AG09309 (cell line): ENCODE measurements at places on chromosomes 5 and 9.

- DNase-seq = no peak
These were observed 46.1 kb downstream of the MVB12B start for GRCh38 chr9:126372716-126373115.

GRCh38 chr9:29393064-29393463, 1819.8 kb upstream of the C9orf72 start:
- no peak for DNase-seq

DNA sequence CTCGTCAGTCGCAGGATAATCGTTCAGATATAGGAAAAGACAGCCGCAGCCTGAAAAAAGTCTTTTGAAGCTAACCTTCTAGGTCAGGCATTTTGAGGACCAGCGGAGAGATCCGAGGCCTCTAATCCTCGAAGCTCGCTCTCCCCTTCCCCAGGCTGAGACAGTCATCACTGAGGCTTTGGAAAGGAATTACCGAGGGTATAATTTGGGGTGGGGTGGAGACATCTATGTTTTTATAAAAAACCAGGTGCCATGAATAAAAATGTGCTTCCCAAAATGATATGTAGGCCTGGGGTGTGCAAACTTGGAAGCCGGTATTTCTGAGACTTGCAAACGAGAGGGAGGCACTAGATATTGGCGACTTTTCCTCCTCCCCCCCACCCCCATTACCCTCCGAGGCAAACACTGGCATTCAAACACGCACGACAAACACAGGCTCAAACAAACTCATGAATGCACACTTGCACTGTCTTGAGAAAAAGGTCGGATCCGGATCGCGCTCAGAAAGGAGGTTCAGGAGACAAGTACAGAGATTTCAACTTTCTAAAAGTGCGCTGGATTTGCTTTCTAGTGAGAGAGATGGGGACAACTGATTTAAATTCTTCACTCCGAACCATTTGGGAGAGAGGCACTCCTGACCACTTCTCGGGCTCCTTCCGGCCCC, 935 bp upstream of the MSX2 start:
- DNase-seq = no peak

DNA sequence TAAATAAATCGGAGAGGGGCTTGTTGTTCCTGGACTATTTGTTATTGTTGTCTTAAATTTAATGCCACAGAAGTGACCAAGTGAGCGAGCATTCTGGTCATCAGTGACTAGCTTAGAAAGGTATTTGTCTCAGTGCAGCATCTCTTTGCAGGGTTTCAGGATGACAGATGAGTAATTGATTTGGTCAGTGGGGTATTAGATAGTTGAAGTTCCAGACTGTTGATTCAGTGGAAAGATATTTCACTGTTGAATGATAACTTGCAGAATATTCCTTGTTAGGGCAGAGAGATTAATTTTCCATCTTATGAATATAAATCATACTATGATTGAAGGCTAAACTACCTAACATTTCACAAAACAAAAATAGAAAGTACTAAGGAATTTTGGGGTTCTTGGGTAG, 122.4 kb downstream of the TRIO start:
- peak; percentile 54 for DNase-seq

GRCh38 chr5:95892784-95893354, 68.8 kb downstream of the ELL2 start:
- no peak for DNase-seq

DNA sequence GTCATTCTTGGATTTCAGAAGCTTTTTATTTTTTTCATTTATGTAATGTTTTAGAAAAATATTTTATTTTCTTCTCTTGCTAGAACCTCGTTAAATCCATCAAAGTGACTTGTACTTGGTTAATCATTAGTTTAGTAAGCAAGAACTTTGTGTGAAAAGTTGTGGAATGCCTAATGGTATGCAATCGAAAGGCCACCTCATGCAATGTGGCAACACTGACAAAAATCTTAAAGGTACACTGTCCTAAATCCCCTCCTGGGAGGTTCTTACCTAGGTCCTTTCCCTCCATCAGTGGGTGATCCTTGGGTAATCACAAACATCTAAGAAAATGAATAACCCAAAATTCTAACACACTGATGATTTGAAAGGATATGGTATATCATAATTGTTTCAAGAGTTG, 304.2 kb downstream of the DNAH5 start:
- DNase-seq = no peak

- no peak for DNase-seq
These were observed 654.6 kb downstream of the ELAVL2 start for GRCh38 chr9:23171479-23171878.

- DNase-seq = no peak
These were observed 225.1 kb downstream of the PDZD2 start for GRCh38 chr5:31863991-31864411.

- DNase-seq = no peak
These were observed 17.3 kb upstream of the RNU6ATAC start for GRCh38 chr9:134181648-134182034.

DNA sequence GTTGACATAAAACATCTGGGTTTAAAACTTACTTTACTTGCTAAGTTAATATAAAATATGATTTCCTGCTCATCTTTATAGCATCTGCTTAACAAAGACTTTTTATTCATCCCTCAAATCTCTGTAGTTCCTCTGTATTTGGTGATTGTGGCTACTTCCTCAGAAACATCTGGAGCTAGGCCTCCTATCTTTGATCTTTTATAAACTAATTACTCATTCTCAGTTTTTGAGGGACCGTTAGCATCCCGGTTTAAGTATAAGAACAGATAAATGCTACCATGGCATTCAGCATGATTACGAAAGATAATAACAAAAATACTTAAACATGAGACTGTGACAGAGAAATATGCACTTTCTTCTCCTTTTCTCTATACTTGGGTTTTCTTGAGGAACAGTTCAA, 85.3 kb downstream of the SLC38A9 start:
- DNase-seq = no peak

DNA sequence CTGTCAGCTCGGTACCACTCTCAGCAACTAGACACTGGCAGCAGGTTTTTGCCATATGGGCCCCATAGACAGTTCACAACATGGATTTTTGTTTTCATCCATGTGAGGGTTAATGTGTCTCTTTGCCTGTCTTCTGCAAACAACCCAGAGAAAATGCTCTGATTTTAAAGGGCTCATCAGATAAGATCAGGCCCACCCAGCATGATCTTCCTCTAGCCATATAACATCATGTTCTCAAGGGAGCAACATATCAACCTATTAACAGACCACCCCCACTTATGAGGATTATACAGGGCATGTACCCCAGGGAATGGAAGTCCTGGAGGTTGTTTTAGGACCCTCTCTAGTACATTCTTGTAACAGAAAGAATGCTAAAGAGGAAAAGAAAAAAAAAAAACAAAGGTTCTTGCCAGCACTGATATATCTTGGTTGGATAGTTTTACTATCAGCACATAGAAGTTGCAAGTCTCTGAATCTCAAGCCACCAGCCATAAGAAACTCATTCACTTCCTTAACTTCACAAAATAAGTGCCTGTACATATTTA, 1015.1 kb downstream of the TLE4 start:
- no peak for DNase-seq
